ENCODE measurements at places on chromosomes 5 and 9. TPM values are rescaled to one million over a fixed set of nuclear protein-coding genes. Genes with fewer than 3 reads are reported as not detected.
A peak's percentile ranks its signal among the peaks of the same experiment; 100 is the strongest.

ZCCHC10 gene
- 31.8 TPM for total RNA-seq

SPATA31D4 gene
- total RNA-seq: not detected

INSL6 gene
- total RNA-seq: not detected

CARD9 gene
- not detected for total RNA-seq

- no peak for DNase-seq
Measured at GRCh38 chr5:169296419-169297143, 4.4 kb downstream of the SLIT3 start.

- DNase-seq: peak; percentile 38
Measured at GRCh38 chr9:99451112-99451606, 229.1 kb downstream of the SEC61B start.

DNA sequence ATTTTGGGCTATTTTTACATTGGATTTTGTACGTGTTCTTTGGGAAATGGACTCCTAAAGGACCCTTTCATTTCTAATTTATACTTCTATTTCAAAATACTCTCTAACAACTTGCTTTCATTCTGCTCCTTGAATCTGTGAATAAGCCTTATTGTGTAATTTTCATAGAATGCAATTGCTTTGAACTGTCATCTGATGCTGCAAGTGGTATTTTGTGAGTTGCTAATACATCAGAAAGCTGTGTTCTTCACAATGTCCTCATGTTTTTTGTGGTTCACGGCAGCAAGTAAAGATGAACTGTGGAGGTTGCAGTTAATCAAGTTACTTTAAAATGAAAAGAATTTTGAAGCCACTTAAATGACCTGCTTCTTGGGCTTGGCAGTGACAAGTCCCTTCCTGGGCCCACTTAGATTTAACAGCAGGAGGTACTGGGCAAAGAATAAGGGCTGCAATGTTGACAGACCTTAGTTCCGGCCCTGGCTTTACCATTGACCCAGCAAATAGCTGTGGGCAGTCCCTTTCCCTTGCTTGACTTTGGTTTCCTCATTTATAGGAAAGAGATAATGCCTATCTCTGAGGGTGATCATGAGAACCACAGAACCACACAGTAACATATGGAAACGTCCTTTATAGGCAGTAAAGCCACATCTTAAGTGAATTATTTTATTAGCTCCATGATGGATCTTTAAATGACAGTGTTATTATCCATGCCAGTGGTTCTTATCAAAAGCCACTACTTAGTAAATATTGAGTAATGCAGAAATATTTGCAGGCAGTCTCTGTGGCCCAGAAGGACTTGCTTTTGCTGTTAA, 54.8 kb downstream of the IQGAP2 start:
- no peak for DNase-seq

DNA sequence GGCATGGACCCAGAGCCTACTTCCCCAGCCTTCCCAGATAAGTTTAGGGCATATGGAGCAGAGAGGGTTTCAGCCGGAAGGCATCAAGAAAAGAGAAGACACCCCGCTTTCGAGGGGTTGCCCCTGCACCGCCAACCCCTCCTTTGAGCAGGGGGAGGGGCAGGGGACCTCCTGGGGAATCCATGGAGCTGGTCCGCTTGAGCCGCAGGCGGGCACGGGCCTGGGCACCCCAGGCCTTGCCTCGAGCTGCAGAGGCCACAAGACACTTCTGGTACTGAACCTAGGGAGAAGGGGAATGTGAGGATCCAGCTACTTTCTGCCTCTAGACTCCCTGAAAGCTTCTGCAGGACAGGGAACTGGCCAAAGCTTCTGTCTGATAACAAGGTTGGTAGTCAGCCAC, 1.3 kb upstream of the SRA1 start:
- no peak for DNase-seq

GRCh38 chr5:72530196-72530595, 23.0 kb upstream of the ZNF366 start:
- DNase-seq: no peak

DNA sequence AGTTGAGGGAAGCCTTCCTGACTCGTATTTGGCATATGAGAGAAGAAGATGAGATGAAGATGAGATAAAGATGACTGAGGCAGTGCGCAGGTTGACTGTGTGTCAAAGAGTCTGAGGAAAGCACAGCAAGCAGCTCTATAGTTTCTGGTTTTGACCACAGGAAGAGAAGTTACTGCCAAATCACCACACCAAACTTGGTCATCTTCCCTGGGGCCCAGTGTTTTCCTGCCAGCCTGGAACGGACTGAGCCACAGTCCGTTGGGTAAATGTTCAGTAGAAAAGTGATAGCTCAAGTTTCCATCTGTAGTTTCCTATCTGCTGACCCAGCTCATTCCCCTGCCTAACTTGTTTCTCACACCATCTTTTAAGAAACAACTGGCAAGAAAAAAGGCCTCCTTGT, 80.7 kb upstream of the ADAMTS19 start:
- DNase-seq: no peak

Measured in neural progenitor cell (in vitro differentiated cells).